Stimulated activated CD8-positive, alpha-beta memory T cell treated with anti-CD3 and anti-CD28 coated beads, Interleukin-7, amount 100 ng/mL, for 48 hours (primary cell): ENCODE measurements at places on chromosomes 2 and 18.

- DNase-seq = no peak
Observed at GRCh38 chr18:26956863-26957262, 91.4 kb upstream of the AQP4 start.

DNA sequence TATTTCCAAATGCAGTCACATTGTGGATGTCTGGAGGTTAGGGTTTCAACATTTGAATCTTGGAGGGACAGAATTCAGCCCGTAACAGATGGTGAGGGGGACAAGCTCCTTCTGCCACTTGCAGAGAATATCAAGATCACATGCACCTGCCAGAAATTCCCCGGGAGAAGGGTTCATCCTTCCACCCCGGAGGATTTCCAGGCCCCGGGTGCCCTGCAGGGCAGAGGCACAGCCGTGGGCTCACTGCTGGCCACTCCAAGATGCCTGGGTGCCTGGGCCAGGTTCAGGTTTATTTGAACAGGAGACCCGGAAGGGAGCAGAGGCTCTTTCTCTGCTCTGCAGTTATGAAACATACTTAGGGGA is 38.2 kb upstream of the MGAT4A start:
- DNase-seq = no peak

DNA sequence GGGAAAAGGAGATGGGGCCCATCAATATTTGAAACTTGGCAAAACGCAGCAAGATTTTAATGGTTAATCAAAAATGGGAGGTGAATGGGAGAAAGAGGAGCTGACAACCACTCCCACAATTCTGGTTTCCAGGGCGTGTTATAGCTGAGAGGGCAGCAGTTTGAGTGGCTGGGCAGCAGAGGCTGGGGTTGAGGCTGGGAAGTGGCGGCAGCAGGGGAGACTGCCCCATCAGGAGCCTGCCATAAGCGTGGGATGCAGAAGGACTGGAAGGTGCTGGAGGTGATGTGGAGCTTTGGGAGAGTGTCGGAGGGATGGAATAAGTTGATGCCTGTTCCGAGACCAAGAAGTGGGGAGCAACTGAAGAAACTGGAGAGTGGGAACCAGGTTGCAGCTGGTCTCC is 48.9 kb upstream of the SH3RF3 start:
- no peak for DNase-seq

DNA sequence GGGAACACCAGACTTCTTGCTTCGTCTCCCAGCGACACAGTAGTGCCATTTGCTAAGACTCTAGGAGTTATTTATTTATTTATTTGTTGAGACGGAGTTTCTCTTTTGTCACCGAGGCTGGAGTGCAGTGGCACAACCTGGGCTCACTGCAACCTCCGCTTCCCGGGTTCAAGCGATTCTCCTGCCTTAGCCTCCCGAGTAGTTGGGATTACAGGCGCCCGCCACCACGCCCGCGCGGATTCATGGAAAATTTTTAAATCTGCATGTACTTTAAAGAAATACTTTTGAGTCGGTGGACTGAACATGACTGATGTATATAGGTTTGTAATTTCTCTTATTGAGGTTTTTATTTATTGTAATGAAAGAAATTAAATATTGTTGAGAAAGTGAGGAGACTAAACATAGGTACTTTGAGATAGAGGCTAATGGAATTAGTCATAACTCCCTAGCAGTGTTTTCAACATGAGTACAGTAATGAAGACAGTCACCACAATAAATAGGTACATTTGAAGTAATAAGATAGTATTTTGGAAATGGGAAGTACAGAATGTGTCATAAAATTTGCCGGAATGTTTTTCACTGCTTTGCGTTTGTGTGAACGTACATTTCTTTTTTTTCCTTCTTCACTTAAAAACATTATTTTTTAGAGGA is 983 bp downstream of the MTX2 start:
- DNase-seq = no peak

- DNase-seq = no peak
Observed at GRCh38 chr18:60322591-60322990, 50.0 kb downstream of the MC4R start.

DNA sequence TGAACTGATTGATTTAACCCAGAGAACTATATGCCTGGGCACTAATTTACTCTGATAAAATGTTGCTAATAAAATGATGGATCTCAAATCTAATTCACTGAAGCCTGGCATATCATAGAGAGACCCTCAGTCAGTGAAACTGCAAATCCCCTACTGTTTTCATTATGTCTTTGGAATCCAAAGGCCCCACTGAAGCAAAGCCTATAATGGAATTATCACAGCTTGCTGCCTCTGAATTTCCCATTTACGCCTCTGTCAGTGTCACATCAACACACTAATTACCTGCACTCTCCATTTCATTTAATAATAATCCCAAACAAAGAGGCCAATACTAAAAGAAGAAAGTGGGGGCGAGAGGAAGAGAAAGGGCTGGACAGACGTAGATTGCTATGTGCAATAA is 470.9 kb downstream of the MBD2 start:
- no peak for DNase-seq

DNA sequence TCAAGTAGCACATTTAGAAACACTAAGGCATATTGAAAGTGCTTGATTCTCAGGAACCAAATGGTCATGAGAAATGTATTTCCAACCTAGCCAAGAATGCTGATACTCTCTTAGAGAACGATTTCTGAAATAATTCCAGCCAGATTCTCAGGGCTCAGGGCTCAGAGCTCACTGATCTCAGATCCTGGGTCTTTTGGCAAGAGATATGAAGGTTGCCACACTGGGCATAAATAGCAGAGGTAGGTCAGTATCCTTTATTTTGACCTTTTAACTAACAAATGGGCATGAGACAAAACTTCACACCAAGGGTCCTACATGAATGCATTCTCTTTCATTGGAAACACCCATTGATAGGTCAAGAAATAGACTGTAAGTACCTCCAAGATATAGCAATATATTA is 364.1 kb downstream of the ALK start:
- DNase-seq = no peak

- DNase-seq = no peak
Observed at GRCh38 chr2:163213661-163214081, 375.1 kb upstream of the KCNH7 start.

GRCh38 chr2:159609811-159610549 is 6.4 kb downstream of the BAZ2B start:
- DNase-seq = no peak

GRCh38 chr2:69375494-69376353 is 11.3 kb downstream of the GFPT1 start:
- no peak for DNase-seq

GRCh38 chr18:79452190-79452990 is 56.7 kb downstream of the NFATC1 start:
- no peak for DNase-seq

DNA sequence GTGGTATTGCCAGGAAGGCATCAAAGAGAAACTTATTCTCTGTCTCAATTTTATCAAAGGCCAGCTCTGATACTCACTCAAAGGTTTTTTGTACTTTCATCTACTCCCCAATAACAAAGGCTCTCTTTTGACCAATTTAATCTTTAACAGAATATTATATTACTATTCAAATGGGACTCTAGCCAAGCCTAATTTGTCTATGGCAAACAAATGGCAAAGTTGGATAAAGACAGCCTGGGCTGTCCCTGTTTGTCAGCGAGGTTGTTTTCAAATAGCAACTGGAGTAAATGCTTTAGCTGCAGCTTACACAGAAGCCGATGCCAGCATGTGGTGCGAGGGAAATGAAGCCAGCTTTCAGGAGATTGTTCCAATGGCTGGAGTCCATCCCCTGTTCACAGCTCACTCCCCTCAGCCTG is 80.1 kb upstream of the CTNNA2 start:
- DNase-seq = no peak

DNA sequence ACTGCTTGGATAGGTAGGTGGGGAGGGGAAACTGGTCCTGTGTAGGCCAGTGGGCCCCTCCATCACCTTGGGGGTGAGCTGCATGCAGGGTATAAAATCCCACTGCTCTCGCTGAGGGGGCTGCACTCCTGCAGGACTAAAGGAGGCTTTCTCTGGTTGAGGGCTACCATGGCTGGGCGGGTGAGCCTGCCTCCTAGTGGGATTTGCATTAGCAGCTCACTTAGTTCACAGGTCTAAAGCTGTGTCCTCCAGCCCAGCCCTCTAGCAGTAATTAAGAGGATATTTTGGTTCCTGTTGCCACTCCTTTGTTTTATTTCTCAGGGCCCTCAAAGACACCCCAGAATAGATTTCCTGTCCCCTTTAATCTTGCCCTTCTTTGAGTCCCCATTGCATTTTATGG is 24.6 kb downstream of the TMEM127 start:
- DNase-seq = no peak
